ENCODE measurements at places on chromosomes 11 and 22.

DNA sequence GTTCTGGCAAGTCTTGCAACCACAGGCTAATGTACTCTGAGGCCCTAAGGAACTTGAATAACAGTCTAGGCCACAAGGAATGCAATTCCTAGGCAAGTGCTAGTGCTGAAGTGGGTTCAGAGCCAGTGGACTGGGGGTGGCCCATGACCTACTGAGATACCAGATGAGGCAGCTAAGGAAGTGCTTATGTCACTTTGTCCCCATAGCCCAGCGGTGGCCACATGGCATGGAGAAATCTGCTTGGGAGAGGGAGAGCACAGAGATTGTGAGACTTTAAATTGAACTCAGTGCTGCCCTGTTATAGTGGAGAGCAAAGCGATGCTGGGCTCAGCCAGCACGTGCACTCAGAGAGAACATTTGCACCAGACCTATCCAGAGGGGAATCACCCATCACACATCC is 629.5 kb downstream of the JRKL start:
- DNase-seq, result no peak

DNA sequence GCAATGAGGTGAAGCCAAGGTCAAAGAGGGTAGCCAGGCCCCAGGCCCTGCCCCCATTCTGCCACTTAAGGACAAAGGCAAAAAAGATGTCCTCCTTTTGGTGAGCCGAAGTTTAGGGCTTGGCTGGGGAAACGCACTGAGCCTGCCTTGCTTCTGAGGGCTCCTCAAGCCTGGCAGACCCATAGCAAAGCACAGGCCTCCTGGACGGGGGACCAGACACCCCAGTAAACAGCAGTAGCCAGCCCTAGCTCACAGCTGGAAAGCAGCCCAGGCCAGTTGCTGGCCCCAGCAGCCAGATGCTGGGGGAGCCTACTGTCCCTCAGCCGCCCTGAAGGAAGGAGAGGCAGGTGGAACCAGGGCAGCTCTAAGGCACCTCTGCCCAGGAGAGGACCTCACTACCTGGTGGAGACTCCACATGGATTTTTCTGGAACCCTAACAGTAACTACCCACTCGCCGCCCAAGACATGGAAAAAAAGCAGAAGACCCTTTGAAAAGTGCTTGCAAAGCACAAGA is 3.8 kb upstream of the PYGM start:
- DNase-seq, result no peak

- no peak for DNase-seq
Observed at GRCh38 chr11:66891851-66892660, 35.2 kb downstream of the LRFN4 start.

DNA sequence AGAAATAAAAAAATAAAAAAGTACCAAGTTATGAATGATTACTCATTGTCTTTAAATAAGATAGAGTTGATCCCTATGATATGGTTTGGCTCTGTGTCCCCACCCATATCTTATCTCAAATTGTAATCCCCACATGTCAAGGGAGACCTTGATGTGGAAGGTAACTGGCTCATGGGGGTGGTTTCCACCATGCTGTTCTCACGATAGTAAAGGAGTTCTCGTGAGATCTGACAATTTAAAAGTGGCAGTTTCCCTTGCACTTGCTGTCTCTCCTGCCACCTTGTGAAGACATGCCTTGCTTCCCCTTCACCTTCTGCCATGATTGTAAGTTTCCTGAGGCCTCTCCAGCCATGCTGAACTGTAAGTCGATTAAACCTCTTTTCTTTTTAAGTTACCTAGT is 18.8 kb downstream of the QSER1 start:
- no peak for DNase-seq

- DNase-seq, result peak; percentile 36
Observed at GRCh38 chr11:121105481-121106195, 4.6 kb downstream of the TECTA start.

DNA sequence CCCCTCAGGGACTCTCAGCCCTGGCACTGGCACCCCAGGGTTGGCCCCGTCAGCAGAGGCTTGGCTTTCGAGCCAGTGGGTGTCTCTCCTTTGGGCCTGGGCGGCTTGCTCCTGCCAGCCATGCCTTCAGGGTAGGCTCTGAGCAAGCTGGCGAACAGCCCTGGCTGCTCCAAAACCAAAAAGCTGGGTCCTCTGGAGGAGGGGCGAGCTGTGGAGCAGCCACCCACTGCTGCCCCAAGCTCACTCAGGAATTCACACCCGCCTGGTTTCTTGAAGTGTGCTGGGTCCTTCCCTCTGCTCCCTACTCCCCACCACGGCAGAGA is 6.2 kb downstream of the YDJC start:
- DNase-seq, result no peak

DNA sequence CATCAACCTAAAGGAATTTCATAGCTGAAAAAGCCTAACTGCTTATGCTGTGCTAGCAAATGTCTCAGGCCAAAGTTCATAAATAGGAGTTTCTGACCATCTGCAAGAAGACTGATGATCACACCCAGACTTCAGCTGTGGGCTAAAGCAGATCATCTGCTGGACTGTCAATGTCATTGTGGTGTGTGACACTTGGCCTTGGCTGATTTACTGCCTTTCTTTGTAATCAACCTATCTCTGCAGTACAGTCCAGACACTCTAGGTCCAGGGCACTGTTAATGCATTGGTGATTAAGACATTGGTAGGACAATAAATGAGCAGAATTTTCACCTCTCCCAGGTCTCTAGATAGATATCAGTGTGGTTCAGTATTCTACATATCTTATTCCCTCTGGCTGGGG is 40.3 kb upstream of the SMCO4 start:
- DNase-seq, result no peak

- DNase-seq, result no peak
Observed at GRCh38 chr11:15880291-15880690, 476.1 kb downstream of the SOX6 start.

- DNase-seq, result no peak
Observed at GRCh38 chr11:27907091-27907490, 200.9 kb downstream of the KIF18A start.

DNA sequence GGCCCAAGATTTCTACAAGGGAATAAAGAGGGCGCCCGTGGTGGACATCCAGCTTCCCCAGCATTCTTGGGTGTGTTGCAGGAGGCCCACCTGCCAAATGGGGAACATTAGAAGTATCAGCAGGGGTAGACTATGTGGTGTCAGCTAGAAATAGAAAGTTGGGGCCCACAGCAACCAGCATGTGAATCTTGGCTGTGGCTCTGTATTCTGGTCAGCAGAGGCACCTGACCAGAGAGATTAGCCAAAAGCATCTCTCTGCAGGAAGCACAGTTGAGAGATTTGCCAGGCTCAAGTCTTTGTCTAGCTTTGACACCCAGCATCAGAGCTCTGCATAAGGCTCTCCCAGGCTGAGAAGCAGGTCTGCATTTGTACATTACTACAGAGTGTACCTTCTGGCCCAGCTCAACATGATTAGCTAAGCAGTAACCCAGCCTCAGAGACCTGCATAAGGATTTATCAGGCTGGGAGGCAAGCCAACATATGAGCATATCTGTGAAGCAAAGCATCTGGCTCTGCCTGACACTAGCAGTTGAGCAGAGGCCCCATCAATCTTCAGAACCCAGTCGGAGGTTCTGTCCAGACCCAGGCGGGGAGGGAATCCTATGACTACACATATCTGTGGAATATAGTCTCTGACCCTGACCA is 79.9 kb downstream of the MS4A13 start:
- no peak for DNase-seq

DNA sequence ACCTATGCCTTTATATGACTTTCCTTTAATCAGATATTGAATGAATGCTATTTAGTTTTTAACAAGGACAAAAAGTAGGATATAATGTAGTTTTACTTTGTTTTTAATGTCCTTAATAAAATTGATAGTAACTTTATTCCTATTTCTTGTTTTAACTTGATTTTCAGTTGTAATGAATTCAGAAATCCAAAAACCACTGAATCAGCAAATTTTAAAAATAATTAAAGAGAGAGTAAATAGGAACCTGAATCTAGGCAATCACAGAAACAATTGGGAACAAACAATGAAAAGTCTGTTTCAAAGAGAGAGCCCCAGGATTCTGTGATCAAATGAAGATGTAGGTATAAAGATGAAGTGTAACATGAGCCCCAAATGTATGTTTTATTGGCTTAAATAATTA is 556.0 kb downstream of the LUZP2 start:
- DNase-seq, result no peak

GRCh38 chr11:78800756-78801155 is 226.1 kb upstream of the NARS2 start:
- DNase-seq, result no peak

DNA sequence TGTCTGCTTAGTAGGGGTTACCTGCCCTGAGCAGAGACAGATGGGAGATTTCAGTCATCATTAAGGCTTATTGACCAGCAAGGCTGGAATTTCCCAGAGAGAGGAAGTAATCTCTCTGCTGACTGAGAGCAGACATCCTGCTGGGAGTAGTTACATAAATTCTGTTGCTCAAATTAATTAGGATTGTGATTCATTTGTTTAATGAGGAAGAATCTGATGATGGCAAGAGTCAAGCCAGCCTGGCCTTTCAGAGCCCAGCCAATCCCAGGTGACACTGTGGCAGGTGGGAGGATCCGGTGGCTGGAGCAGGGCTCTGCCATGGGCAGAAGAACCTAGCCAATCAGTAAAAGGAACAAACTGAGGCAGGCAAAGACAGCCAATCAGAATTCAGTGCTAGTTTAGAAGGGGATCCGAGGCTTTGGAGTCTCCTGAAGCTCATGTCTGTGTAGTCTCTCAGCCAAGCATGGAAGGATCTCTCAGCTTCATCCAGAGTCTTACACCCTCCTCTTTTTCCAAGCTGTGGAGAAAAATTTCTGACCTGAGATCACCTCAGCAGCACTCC is 61.2 kb upstream of the CHST1 start:
- DNase-seq, result no peak

DNA sequence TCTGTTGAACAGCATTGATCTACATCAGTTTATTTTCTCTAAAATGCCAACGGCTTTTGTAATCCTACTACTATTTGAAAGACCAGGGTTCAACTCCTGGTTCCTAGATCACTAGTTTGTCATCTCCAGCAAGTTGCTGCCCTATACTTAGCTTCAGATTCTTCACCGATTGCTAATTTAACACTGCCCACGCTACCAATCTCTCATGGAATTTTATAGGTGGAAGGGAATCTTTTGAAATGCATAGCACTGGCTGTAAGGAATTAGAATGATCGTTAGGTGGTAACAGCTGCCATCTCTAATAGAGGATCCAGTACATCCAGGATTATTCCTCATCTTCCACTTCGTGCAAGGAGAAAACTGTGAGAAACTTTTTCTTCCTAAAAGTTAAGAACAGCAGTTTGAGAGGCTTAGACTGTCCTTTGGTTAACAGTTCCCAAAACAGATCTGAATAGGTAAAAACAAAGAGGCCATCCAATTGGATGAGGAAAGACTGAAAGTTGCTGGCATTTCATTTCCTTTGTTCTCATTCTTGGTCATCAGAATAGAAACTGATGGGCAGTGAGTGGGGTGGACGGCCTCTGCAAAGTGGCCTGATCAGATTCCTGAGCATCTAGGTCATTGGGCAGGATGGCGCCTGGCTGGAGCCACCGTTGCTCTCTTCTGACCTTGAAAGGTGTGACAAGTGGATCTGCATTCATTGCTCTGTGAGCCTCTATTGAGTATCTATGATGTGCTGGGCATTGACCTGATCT is 236.3 kb upstream of the SORL1-AS1 start:
- DNase-seq, result no peak

DNA sequence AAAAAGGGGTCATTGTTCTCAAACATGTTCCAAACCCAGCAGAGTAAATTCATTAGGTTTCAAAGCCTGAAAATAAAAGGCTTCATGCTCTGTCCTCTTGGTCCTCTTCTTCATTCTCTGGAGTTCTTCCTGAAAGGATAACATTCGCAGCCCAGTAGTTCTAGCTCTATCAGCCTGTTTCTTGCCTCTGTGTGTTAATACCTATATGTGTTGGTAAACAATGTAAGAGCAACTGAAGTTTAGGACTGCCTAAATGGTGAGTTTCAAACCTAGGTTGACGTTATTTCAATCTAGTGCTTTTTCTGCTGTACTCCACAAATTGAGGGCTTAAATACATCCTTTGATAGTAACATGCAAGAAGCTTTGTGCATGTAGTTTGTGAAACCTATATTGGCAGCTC is 9.4 kb downstream of the AASDHPPT start:
- no peak for DNase-seq

DNA sequence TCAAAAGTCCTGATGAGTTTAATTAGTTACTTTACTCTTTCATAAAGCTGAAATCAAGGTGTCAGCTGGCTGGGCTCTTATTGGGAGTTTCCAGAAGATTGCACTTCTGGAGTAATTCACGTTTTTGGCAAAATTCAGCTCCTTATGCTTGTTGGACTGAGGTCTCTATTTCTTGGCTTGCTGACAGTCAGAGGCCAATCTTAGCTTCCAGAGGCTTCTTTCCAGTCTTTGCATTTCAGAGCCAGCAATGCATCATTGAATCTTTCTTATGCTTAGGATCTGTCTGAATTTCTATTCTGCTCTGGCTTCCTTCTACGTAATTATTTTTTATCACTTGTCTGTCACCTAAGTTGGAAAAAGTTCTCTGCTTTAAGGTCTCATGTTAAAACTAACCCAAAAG is 91.4 kb upstream of the SYN3 start:
- no peak for DNase-seq

DNA sequence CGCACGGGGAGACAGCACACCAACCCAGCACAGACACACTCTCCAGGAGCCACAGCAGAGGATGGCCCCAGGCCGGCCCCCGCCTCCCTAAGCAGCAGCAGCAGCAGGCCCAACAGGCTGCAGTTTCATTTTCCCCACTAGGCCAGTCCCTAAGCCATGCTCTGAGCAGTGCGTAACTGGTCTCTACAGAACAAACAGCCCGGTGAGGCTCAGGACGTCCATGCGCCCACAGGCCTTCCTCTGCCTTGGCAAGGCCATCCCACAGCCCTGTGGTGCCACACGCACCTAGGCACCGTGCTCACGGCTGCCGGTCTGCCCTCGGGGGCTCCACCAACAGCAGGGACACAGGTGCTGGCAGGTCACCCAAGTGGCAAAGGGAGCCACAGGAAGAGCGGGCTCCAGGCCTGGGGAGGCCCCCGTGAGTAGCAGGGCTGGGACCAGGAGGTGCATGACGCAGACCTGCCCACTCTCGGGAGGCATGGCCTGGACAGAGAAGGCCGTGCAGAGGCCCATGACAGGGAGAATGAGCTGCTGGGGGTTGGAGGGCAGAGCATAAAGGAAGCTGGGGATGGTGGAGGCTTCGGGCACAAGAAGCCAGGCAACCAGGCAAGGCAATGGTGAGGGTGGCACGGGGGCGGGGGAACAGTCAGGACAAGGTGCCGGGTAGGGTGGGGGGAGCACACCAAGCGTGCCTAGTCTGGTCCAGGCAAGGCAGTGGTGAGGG is 1.4 kb upstream of the MOB2 start:
- DNase-seq, result no peak
